Kidney epithelial cell (primary cell): ENCODE measurements at places on chromosomes 5 and 9.

GRCh38 chr5:106862450-106863193 is 808.1 kb downstream of the EFNA5 start:
- peak; percentile 23 for DNase-seq

DNA sequence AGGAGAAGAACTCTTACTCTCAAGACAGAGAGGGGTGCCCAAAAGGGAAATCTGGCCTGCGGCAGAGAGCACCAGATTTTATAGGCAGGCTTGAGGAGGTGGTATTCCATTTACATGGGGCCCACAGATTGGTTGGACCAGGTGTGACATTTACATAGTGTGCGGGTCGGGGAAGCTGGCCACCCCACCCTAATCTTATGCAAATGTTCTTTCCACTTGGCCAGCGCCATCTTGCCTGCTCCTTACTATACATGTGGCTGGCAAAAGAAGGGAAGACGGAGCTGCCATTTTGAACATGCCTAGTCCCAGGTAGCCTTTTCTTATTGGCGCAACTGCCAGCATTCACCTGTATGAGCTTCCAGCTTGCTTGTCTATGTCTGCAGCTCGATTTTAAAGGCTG is 34.8 kb downstream of the PLEKHG4B start:
- DNase-seq = no peak

- no peak for DNase-seq
Observed at GRCh38 chr9:89695441-89695891, 90.7 kb downstream of the GADD45G start.

DNA sequence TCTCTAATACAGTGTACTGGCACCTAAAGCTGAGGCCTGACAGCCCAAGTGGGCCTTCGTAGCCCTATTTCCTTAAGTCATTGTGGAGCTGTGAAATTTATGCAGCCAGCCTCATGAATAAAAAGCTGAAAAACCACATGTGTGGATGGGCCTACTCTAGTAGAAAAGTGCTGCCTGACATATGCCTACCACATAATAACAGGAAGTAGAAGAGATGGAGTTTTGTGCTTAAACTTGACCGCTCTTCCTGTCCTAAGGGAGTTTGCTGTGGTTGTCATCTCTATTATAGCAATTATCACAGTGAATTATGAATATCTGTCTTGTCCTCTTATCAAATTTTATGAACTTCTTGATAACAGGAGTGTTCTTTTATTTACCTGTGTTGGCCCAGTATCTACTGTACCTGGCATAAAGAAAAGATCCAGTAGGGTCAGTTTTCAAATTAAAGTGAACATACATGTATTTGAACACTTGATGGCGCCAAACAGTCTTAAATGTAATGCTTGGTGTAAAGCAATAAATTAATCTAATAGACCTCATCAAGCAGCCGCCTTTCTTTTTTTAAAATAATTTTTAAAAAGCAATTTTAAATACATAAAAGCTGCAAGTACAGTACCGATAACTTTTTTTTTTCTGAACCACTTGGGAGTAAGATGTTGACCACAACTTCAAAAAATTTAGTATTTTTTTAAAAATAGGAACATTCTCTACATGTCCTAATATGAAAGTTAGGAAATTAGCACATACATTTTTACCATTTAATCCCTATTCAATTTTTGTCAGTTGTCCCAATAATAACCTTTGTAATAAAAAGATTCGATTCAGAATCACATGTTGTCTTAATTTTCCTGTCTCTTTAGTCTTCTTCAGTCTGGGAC is 51.0 kb downstream of the FKTN start:
- peak; percentile 4 for DNase-seq

- DNase-seq = no peak
Observed at GRCh38 chr9:89555451-89556375, 49.1 kb upstream of the GADD45G start.

DNA sequence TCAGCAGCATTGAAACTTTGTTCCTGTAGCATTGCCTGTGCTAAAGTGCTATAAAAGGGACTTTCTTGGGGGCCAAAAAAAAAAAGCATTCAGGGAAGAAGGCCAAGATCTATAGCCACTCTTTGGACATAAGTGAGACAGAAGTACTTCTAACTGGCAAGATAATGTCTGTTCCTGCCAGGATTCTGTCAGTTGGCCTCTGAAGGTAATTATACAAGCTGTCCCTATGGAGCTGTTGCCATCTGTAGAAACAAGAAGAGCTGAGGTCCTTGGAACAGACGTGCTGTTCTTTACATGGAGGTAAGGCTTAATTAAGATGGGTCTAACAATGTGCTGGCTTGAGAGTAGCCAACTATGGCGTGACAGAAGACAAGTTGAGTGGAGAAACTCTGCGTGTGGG is 9.7 kb downstream of the KIF20A start:
- no peak for DNase-seq

- DNase-seq = no peak
Observed at GRCh38 chr9:137505421-137506140, 44.6 kb downstream of the PNPLA7 start.

DNA sequence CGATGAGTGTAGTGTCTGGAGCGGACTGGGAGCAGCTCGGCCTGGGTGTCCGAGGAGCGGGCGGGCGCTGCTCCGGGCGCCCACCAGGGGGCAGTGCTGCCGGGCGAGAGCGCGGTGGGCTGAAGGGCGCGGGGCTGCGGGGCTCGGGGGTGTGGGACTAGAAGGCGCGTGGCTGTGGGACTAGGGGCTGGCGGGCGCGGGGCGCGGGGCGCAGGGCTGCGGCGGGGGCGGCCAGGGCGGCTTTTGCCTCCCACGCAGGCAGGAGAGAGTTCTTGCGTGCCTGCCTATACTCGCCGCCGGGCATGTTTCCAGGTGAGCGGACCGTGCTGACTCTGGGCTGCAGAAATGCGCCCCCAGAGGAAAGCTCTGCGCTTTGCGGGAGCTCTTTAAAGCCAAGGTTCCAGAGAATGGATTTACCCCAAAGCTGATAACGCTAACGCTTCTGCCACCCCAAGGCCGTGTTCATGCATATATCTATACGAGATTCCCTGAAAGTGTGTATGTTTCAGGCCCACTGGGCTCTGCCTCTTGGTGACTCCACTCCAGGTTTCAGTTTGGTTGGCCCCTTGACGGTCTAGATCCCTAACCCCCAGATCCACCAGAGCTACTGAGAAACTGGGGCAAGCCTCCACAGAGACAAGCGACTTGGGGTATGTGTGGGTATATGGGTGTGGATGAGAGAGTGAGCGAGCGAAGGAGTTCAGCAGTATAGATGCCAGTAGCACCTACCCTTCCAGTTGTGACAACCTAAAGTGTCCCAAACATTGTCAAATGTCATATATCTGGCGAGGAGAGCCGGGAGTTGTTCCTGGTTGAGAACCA is 56.2 kb downstream of the ACER2 start:
- peak; percentile 34 for DNase-seq

GRCh38 chr5:150763023-150763769 is 4.4 kb upstream of the DCTN4 start:
- DNase-seq = peak; percentile 79

DNA sequence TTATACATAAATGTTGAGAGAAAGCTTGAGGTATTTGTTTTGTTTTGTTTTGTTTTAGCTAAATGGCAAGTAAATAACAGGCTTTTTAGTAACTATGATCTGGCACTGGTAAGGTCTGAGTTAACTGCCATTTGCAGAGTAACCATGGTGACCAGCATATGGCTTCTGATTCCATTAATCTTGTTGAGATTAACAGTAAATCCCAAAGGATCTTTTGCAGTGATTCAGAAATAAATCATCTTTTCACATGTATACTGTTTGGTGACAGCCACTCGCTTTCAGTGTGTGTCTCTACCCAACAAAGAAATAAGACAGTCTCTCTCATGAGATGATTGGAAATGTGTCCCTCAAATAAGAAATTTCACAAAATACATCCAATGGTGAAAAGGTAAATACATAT is 235.6 kb downstream of the RAB3C start:
- DNase-seq = no peak

DNA sequence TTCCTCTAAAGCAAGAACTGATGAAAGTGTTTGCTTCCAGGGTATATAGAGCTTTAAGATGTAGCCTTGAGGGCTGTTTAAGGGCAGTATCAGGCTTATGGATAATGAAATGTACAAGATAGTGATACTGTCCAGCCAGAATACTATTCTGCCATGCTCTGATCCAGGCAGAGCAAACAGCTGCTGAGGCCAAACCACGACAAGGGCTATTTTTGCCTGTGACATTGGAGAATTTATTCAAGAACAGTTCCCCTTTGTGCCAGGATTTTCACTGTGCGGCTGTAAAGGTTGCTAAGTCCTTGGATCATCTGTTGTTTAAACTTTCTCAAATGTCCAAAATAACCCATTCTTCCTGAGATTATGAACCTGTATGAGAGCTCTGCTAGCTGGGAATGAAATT is 70.4 kb downstream of the OTP start:
- no peak for DNase-seq

DNA sequence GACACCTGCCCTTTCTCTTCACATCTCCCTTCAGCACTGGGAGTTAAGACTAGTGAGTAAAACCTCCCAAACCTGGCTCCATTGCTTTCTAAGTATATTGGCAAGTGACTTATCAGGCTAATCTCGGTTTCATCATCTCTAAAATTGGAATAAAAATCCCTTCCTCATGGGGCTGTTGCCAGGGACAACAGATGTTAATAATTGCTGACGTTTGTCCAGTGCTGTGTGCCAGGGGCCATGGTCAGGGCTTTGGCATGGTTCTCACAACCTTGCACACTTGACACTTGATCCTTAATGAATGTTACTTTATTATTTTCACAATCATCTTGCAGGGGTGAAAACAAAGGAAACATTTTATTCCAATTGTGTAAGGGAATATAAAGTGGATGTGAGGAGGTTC is 1262.0 kb upstream of the WWC1 start:
- DNase-seq = no peak

DNA sequence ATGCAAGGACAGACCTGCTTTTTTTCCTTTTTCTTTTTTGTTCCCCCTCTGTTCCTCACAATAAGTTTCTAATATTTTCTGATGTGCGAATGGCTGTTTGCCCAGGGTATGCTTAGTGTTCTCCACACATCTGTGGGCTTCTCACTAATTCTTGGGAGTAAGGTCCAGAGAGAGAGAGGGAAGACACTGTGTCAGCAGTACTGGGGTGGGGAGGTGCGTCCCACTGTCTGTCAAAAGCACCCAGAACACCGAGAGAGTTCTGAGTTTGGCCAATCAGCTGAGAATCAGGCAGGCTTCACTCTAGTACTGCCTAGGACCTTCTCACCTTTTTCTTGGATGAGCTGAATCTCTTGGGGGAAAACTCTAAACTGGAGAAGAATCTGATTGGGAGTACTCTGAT is 61.8 kb downstream of the ELL2 start:
- no peak for DNase-seq

DNA sequence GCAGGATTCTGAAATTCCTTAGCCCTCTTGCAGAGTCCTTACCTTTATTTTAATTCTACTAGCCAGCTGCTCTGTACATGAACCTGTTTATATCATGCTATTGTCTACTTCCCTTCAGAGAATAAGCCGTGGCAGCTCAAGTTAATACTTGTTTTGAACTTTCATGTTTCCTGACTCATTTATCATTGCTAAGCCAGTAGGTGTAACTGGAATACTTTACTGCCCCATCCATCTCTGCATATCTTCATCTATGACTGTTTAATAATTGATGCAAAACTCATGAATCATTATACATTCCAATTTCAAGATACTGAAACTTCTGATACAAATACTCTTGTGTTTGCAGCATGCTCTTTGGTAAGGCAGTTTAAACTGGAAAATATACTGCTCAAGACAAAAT is 174.7 kb downstream of the PPP2R2B start:
- DNase-seq = no peak

- no peak for DNase-seq
Observed at GRCh38 chr9:14961372-14962068, 51.3 kb upstream of the FREM1 start.

DNA sequence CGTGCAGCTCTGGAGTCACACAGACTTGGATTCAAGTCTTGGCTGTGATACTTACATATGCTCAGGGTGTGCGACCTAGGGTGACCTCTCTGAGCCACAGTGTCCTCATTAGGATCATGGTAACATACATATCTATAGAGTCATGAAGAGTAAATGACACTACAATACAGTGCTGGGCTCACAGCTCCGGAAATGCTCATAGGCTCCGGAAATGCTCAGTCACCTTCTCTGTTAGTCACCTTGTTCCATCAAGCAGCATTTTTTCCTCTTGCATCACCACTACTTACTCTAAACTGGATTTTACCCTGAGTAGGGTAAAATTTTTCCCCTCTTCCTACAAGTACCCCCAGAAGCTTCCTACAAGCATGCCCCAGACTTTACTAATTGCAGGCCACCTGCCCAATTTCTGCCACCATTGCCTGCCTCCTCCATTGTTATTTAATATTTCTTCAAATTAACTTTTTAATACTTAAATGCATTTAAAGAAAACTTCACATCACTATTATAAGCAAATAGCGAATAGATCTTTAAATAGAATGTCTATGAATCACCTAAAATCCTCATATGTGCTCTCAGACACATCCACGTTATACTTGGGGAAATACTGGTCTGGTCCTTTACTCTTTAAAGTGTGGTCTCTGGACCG is 147.6 kb upstream of the SPRY4 start:
- DNase-seq = peak; percentile 58

- no peak for DNase-seq
Observed at GRCh38 chr9:127505396-127506116, 54.2 kb downstream of the LRSAM1 start.

DNA sequence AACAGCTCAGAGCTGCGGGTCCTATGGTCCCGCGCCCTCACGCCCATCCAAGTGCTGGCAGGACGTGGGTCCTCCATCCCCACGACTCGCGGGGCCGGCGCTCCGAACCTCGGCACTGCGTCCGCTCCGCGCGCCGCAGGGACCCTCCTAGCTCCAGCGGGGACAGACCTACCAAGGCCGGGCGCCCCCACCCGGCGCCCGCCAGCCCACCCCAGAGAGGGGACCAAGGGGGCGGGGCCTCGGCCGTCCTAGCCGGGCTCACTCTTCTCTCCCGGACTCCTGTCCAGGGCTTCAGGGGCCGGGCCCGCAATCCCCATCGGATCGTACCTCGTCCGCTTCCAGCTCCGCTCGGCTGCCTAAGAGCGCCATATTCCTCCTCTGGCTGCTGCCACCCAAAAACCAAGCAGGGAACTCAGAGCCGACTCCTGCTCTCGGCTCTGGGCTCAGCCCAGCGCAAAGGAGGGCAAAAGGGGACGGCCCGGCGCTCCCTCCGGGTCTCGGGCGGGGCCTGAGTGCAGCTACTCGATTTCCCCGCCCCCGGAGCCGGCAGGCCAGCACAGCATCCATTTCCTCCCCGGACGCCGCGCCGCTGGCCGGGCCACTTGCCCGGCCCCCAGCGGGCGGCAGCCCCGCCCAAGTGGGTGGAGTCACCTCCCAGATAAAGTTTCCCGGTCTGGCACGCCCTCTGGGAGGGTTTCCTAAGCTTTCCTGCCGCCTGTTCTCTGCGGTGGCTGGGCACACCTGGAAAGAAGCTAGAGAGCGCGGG is at the start of gene TTC39B:
Gene TTC39B, minus strand, starts transcription at position 460 of the 766 bp plus-strand sequence. Its CDS starts 91 bp downstream, at position 369.
- DNase-seq = peak; percentile 56
